ENCODE measurements at places on chromosomes 3 and 15.

- no peak for DNase-seq
These were observed 68.4 kb upstream of the MCTP2 start for GRCh38 chr15:94162939-94163338.

DNA sequence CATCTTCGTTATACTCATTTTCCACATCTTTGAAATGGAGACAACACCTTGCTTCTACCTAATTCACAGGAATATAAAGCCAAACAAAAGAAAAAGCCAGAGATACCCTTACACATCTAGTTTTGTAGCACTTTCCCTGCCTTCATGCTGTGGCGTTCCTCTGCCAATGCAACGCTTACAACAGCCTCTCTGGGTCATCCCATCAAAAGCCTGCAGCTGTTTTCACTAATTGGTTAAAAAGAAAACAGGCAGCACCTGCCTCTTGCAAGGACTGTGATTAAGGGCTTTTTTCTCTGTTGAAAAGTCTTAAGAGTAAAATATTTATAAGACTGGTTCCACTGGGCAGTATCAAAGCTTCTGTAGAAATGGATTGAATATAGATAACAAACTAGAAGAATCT, 120.3 kb downstream of the FMN1 start:
- DNase-seq = no peak

GRCh38 chr15:49875392-49875791, 243.6 kb downstream of the ATP8B4 start:
- no peak for DNase-seq

DNA sequence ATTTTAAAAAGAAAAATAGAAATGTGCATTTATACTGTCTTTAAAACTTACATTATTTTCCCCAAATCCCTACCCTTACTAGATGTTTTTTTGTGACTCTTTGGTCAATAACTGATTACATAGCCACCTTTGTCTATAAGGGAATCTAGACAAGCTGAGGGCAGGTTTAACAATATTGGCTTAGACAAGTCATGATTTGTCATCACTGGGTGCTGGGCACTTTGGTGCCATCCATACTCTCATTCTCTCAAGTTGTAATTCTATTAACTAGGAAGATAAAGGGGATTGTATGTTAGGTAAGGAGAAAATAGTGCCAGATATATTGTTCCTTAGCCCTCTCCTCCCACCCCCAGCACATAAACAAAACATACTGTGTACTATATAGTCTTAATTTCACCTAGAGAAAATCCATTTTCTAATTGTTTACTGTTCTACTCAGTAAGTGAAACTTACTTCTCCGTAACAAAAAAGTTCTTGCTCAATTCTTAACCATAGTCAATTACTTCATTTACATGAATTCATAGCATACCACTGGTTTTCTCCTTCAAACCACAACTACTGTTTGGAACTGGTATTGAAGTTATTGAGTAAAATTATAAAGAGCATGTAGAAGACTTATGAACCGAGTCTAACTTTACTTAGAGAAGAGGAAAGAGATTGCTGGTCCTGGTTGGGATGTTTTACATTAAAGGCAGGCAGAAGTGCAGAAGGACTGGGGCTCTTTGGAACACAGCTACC, 877.1 kb downstream of the PDCD6IP start:
- no peak for DNase-seq

DNA sequence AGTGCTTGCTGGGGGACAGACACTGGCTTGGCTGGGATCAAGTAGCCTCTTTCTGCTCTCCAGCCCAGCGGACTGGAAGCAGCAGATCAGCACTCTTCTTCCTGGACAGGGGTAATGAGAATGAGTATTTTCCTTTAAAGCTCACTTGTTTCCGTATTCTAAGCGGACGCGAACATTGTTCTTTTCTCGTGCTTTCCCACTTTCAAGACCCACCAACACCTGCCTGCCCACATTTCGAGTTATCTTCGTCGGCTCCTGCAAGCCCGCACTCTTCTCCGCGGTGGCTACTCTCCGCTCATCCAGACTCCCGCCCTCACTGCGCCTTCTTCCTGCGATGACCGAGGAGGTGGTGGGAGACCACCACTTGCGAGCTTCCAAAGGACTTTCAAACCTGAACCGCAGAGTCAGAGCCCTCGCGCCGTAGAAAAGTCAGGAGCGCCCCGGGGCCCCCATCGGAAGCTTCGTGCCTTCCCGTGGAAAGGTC, 1.6 kb upstream of the PPM1L start:
- no peak for DNase-seq

DNA sequence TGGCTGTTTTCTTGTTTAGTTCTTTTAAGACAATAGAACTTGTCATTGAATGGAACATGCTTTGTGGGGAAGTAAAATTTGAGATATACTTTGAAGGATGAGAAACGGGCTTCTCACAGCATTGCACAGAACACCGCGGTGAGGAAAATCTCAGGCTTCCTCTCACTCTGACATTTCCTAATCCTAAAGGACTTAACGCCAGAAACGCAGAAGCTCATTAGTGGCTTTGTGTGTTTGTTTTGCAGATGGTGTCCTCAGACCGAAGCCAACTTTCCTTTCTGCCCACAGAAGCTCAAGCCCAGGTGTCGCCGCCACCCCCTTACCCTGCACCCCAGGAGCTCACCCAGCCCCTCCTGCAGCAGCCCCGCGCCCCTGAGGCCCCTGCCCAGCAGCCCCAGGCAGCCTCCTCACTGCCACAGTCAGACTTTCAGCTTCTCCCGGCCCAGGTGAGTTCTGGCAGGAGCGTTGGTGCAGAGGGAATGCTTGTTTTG, 78.9 kb upstream of the BLM start:
- DNase-seq = no peak

DNA sequence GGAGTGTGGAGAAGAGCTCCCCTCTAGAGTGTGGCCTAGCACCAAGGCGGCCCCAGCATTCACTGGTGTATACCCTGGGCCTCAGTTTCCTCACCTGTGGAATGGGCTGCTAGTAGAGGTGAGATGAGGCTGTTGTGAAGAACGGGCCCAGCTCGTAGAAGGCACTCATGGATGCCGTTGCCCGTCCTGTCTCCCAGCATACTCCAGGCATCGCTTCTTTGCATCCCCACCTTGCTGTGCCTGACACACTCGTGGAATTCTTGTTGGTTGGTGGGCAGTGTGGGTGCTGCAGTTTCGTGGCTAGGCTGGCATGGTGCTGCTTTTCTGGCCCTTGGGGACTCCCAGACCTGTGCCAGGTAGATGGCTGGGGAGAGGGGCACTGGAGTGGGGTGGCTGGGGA, 76.7 kb downstream of the SMAD6 start:
- no peak for DNase-seq

GRCh38 chr15:77738038-77738370, 105.3 kb upstream of the LINGO1 start:
- DNase-seq = no peak

DNA sequence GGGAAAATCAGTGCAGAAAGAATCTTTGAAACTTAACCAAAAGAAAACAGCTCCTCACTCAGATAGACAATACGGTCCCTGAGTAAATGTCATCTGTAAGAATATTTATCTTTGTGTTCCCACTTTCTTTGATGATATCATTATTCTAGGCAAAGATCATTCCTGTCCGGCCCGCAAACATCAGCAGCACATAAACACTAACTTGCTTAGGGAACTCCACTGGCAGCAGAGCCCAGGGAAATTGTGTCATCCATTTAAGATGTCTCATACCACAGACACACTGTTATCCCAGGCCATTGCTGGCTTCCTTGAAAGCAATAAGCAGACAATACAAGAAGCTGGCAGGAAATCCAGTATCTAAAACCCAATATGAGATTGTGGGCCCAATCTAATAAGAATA, 20.1 kb upstream of the CD96 start:
- peak; percentile 39 for DNase-seq

- DNase-seq = no peak
These were observed 17.6 kb upstream of the EPHB3 start for GRCh38 chr3:184543843-184544512.

GRCh38 chr3:99365396-99365795, 273.0 kb upstream of the COL8A1 start:
- DNase-seq = no peak

DNA sequence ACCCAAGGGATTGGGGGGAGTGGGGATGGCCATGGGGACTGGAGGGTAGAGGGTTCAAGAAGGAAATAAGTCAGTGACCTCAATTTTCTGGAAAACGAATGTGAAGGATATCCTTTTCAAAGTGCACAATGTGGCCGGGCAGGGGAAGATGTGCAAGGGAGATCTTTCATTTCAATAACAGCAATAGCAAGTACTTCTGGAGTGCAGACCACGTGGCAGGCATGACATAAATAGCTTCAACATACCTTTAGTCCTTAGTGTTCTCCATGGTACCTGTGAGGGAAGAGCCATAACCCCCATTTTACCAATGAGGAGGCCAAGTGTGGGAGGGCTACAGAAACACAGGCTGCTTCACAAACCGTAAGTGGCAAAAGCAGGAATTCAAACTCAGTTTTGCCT, 138.7 kb downstream of the FOXP1 start:
- DNase-seq = no peak

DNA sequence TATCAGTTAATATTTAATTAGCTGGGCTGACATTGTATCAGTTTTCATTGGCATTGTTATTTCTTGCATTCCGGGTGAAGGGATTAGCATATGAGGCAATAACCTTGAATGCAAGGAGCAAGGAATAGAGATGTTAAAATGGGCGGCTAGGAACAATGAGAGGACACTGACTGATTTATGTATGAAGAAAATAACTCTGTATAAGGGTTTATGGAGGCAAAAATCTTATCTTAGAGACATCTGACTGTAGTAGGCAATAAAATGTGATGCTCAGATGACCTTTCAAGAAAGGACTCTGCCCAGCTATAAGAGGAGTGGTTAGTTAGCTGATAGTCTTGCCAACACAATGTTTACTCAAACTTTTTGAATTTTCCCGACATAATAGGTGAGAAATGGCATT, 158.3 kb downstream of the EFHB start:
- DNase-seq = no peak

DNA sequence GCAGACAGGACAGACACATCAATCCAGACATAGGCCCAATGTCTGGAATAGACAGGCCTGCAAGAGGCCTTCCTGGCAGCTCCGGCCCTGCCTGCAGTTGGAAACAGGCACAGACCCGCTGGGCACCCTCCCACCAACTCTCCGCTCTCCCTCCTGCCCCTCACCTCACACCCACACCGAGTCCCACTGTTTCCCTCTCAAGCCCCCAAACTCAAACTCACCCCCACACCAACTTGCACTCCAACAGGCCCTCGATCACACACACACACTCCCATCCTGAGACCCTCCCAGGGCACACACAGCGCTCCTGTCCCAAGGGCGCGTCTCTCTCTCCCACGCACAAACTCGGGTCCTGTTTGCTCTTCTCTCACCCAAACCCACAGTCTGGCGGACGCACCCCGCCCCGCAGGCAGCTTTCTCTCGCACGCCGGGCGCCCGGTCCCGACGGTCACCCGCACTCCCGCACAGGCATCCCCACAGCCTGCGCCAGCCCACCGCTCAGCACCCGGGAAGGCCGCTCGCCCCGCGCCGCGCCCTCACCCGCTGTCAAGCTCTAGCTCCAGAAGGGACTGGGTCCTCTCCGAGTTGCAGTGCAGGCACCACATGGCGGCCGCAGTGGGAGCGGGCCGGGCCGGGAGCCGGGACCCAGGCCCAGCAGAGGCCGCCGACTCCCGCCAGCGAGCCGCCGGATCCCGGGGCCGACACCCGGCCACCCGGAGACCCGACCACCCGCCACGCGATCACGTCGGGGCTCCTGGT, 106.2 kb downstream of the IQSEC1 start:
- no peak for DNase-seq

DNA sequence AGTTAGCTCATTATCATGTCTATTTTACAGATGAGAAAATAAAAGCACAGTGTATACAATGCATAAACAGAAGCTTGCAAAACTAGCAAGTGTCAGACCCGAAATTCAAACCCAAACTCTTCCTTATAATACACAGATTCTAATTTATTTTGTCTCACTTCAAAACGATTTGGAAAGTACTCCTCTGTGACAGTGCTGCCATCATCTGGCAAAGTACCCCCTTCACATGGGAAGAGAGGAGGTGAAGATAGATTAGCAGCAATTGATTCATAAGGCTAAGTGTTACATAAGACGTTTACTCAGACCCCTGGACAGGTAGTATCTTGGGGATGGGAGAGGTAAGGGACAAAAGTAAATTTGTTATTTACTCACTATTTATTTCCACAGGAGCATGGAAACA, 744.0 kb upstream of the SGO1 start:
- DNase-seq = no peak

DNA sequence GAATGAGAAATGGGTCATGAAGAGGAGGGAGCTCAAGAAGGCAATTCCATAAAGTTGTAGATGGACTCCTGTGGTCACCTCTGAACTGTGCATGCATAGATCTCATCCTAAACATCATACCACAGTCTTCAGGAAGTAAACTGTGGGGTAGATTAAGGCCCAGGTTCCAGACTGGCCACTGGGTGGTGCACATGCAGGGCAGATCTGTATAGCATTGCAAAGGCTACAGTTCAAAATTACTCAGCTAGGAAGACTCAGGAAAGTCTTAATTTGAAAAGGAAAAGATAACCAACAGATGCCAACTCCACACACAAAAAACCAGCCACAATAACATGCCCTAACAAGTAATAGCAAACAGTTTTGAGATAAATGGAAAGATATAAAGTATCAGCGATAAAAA, 20.3 kb downstream of the KY start:
- no peak for DNase-seq

DNA sequence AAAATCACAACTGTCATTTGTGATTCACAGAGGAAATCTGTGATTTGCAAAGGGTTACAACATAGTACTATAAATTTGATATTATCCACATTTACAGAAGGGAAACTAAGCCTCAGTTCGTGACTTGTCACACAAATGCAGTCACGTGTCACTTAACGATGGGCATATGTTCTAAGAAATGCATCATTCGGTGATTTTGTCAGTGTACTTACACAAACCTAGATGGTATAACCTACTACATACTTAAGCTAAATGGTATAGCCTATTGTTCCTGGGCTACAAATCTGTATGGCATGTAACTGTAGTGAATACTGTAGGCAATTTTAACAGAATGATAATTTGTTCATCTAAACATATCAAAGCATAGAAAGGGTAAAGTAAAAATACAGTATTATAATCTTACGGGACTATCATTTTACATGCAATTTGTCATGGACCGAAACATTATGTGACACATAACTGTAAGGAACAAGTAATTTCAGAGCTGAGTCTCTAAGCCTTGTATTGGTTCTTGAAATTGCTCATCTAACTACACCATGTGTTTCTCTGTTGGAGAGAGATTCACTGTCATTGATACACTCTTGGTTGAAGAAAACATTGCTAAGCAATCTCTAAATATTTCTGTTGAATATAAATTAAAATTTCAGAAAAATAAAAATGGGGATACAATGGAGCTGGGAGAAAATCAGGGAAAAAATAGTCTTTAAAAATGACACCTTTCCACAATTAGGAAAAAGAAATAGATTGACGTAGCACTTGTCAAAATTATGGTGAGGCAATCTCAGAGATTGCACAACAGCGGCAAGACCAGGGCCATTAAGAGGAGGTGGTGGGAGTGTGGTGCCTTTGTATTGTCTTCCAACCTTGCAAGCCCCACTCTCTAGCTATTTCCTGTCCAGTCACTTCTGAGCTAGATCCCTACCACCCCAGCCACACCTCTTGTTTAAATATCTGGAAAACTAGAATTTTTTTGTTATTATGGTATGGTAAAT, 645.8 kb upstream of the TBL1XR1 start:
- DNase-seq = no peak

Data from BJ (cell line).